ENCODE measurements at places on chromosomes 1 and 21. TPM values are rescaled to one million over a fixed set of nuclear protein-coding genes. Genes with fewer than 3 reads are reported as not detected.

GRCh38 chr1:40438391-40439015 lies 11.8 kb upstream of the ZFP69B start:
- peak; percentile 18 for DNase-seq

DNA sequence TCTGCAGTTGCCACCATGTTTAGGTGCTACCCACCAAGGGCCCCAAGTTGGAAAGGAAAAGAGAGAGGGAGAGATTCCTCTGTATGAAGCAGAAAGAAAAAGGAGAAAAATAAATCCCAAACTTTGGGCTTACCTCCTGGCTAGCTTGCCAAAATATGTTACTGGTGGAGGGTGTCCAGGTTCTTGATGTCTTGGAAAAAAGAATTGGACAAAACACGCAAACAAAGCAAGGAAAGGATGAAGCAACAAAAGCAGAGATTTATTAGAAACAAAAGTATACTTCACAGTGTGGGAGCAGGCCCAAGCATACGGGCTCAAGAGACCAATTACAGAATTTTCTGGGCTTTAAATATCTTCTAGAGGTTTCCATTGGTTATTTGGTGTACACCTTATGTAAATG lies 204.5 kb upstream of the LRRC7 start:
- no peak for DNase-seq

DNA sequence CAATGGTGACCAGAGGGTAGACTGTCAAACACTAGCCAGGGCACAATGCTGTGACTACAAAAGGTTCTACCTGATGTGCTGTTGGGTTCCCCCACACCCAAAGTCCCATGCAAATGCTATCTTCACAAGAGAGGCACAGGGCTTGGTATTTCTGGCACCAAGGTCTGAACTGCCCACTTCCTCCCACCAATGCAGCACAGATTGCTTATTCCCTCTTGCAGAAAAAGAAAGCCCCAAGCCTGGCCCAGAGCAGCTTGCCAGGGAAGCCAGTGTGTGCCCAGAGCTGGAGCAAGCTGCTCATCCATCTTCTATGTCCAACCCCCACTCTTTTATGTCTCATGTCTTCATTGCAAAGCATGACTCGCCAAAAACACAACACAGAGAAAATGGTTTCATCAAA lies 149.4 kb upstream of the CAMK1G start:
- DNase-seq: peak; percentile 98

GRCh38 chr1:29297450-29297849 lies 61.1 kb downstream of the PTPRU start:
- DNase-seq: no peak

DNA sequence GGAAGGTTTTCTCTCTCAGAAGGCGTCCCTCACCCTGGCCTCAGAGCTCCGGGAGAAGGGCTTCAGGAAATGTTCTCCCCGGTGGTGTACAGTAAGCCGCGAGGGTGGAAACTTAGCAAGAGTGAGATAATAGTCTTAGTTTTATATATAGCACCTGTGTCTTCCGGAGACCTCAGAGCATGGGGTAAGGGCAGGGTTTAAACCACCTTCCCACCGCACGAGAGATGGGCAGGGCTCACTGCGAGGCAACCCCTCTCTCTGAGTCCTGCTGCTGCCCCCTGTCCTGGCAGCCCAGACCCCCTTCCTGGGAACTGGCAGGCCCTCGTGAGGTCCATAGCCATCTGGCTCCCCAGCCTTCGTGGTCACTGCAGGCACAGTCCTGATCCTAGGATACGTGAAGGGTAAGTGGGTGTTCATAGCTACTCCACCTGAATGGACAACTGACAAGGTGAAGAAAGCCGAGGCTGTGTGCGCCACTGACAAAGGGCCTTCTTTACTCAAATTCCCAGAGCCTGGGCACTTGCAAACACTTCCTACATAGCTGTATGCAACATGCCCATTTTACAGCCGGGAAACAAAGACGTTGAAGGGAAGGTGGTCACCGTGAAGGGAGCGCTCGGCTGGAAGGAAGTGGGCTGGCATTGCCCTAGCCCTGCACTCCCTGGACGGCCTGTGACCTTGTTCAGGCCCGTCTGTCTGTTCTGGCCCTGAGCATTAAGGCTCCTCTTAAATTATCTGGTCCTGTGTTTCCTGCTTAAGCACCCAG lies 26.9 kb downstream of the ITPKB start:
- no peak for DNase-seq

- no peak for DNase-seq
These were observed 16.8 kb downstream of the PLA2G5 start for GRCh38 chr1:20086800-20087199.

GRCh38 chr1:238241607-238242006 lies 350.9 kb upstream of the ZP4 start:
- DNase-seq: no peak

DNA sequence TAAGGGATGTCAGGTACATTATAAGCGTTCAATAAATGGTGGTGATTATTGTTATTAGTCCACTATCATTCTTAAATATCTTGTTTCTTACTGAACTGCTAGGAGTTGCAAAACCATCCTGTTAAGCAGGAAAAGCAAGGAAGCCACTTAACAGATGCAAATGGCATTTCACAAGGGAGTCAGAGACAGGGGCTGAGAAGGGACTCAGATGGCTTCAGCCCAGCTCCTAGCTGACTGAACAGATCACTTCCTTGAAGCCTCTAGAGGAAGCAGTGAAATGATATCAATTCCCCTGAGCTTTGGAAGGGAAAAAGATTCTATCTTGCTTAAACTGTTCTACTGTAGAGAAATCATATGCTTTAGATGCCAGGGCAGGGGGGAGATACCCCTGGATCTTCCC lies 151.5 kb downstream of the ST6GALNAC5 start:
- no peak for DNase-seq

DNA sequence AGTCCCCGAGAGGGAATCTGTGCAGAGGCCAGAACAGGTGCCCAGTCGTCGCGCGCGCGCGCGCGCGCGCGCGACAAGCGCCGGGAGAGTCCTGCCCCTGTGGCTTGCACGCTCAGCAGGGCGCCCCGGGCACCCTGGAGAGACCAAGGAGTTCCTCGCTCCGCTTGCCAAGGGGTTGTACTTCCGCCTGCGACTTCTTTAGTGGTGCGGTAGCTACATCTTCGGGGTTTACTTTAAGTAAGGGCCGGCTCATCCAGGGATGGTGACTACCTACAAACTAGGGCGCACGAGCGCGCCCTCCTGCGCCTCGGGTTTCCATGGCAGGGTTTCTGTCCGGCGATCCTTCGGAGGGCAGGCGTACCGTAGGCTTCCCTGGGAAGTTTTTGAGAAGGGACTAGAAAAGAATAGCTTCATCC lies 1.4 kb downstream of the LHX4 start:
- DNase-seq: no peak

GRCh38 chr1:76611770-76612445 lies 255.4 kb upstream of the ST6GALNAC5 start:
- DNase-seq: no peak

DNA sequence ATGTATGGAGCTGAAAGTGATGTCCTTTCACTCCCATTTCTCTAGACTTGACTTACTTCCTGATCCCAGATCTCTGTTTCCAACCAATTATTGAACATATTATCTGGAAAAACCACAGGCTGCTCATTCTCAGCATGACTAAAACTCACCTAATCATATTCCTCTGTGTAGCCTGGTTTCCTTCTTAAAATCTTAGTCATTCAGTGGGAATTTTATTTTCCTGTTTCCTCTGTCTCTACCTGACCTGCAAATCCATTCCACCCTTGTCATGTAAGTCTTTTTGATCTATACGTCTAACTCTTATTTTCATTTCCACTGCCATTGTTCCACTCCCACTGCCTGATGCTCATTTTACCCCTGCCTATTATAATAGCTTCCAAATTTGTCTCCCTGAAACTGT lies 67.9 kb upstream of the APOBEC4 start:
- DNase-seq: no peak

DNA sequence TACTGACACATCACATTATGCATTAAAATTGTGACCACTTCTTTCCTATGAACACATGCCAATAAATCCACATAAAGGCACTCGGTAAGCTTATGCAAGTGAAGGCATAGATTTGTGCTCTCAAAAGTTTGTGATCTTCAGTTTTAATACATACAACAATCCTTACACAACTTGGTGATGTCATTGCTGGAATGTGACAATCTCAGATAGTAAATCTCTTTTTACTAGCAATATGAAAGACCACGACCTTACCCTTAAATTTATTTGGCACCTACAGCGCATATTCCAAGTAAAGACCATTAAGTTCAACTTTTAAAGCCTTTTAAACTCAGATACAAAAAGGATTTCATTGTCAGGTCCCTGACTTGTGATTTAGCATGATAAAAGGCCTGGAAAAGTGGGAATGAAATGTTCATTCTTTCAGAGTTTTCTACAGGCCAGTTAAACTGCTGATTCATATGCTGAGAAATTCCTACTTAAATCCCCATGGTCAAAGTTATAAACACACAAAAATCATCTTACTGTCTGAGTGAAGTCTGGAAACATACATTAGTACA lies 157.4 kb downstream of the SIPA1L2 start:
- peak; percentile 28 for DNase-seq

DNA sequence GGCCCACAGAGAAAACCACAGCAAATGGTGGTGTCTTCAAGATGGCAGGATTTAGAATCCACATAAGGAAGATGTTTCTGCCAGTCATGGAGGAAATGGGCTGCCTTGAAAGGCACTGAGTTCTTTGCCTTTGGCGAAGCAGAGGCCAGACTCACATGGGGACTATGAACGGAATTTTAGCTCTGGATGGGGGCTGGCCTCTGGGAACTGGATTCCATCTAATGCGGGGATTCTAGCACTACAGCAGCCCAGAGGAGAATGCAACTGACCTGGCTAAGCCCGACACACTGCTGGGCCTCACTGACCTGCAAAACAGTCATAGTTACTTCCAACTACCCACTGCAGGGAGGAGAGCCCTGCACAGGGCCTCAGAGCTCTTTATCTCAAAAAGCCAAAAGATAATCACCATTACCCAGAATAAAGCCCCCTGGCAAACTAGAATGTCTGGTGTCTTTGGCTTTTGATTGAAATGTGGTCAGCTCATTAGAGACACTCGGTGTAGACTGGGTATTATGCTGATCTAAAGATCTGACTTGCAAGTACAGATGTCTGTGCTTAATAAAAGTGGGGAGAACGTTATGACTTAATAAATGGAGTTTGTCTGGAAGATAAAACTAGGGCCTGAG lies 11.6 kb downstream of the HCRTR1 start:
- DNase-seq: no peak

GRCh38 chr1:33400153-33400911 lies 30.6 kb downstream of the PHC2 start:
- no peak for DNase-seq

DNA sequence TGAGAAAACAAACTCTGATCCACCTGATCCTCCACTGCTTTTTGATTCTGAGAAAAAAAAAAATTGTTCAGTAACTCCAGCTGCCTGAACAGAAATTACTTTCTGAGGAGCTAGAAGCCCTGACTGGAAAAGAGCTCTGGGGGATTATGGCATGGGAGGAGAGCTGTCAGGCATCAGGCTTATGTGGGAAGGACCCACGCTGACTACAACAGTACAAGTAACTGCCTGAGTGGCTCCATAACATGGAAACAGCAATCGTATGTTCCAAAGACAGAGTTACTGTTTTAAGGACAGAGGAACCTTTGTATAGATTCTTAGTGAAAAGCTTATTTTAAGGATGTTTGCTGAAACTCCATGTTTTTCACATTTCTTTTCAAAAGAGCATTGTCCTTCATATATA lies 1.2 kb upstream of the ANGPTL7 start:
- no peak for DNase-seq

- DNase-seq: no peak
These were observed 52.9 kb upstream of the SSBP3 start for GRCh38 chr1:54459140-54459539.

DNA sequence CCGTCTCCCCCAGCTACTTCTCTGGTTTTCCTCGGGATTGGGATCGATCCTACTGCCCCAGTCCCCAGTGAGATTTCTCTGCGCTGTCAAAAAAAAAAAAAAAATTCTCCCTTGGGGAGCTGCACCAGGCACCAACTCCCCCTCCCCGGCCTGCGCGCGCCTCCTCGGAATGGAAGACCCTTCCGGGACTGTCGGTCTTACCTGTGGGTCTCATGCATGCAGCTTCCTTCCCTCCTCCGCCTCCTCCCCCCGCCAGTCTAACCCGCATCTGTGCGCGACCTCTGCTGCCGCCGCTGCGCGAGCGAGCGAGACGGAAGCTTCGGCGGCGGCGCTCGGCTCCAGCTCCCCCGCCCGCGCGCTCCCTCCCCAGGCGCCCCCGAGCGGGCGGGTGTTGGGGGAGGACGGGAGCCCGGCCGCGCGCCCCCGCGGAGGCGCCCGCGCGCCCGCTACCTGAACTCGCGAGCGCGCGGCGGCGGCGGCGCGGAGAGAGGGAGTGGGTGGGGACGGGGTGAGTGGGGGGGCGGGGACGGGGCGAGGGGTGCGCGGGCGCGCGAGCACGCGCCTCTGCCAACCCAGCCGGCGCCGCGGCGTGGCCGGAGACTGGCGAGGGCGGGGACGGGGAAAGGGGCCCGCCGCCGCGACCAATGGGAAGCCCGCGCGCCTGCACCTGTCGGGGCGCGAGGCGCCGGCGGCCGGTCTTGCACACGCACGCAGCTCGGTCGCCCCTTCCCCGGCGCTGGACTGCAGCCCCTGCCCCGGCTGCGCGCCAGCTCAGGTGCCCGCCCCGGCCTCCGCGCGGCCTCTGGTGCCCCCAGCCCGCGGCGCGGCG lies at the start of gene SUSD4:
Gene SUSD4 (minus strand): TSS at position 321 of the 829 bp plus-strand sequence. CDS start 751 bp downstream, outside the sequence.
- DNase-seq: no peak

- DNase-seq: no peak
These were observed 99.0 kb upstream of the BEND5 start for GRCh38 chr1:48875552-48876329.

DNA sequence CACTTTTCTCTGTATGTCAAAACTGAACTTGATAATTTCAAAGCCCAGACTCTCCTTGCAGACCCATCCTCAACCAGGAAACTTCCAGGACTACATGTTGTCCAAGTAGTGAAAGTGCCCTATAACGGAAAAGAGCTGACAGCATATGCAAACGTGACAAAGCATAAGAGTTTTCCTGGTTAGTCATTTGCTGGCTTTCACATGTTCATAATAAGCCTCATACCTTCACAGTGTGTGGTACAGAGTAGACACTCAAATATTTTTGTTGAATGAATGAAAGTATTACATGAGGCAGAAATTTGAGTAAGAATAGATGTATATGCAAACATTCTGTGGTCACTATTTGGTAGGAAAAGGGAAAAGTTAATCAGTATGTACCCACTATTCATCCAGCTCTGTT lies 473.3 kb downstream of the MRPL39 start:
- DNase-seq: no peak

GRCh38 chr1:64471218-64472039 lies 1.5 kb downstream of the CACHD1 start:
- DNase-seq: peak; percentile 65

The HES4 gene
- total RNA-seq: 4.3 TPM

The LORICRIN gene
- total RNA-seq: not detected

The TMEM82 gene
- not detected for total RNA-seq

The HLX gene
- not detected for total RNA-seq

The CLDN17 gene
- not detected for total RNA-seq

The TAS1R1 gene
- total RNA-seq: not detected

The KPNA6 gene
- total RNA-seq: 58.2 TPM

The CLCA4 gene
- total RNA-seq: not detected

The SPRR4 gene
- 0.18 TPM for total RNA-seq

The CENPL gene
- 16.1 TPM for total RNA-seq

The HUNK gene
- 0.17 TPM for total RNA-seq
